ENCODE measurements at places on chromosomes 4 and X.

- no peak for DNase-seq
Observed at GRCh38 chrX:108090491-108091263, 665 bp downstream of the PSMD10 start.

DNA sequence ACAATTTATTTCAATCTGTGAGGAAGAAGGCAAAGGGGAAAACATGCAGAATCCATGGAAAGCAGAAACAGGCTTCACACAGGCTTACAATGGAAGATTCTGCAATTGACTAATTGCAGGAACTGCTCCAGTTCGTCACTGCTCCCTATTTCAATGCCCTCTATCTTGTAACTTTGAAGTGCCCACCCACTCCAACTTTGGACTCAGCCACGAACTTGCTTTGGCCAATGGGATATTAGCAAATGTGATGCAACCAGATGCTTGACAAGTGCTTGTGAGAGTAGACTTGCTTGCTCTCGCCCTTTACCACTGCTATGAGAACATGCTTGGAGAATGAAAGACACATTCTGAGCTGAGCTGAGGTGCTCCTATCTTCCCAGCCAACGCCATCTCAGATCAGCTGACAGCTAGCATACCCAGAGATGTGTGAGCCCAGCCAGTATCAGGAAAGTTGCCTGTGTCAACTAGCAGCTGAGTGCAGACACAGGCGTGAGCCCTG lies 105.7 kb upstream of the PTCHD1 start:
- DNase-seq, result no peak

GRCh38 chr4:183611210-183611830 lies 47.7 kb downstream of the RWDD4 start:
- no peak for DNase-seq

GRCh38 chrX:129737916-129738315 lies 863 bp upstream of the XPNPEP2 start:
- no peak for DNase-seq

DNA sequence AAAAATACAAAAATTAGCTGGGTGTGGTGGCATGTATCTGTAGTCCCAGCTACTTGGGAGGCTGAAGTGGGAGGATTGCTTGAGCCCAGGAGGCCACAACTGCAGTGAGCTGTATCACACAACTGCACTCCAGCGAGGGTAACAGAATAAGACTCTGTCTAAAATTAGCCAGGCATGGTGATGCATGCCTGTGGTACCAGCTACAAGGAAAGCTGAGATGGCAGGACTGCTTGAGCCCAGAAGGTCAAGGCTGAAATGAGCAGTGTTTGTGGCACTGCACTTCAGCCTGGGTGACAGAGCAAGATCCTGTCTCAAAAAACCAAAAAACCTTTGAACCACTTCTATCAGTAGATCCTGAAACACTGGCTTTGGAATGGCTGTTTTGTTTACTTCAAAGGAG lies 10.2 kb downstream of the GRSF1 start:
- DNase-seq, result no peak

DNA sequence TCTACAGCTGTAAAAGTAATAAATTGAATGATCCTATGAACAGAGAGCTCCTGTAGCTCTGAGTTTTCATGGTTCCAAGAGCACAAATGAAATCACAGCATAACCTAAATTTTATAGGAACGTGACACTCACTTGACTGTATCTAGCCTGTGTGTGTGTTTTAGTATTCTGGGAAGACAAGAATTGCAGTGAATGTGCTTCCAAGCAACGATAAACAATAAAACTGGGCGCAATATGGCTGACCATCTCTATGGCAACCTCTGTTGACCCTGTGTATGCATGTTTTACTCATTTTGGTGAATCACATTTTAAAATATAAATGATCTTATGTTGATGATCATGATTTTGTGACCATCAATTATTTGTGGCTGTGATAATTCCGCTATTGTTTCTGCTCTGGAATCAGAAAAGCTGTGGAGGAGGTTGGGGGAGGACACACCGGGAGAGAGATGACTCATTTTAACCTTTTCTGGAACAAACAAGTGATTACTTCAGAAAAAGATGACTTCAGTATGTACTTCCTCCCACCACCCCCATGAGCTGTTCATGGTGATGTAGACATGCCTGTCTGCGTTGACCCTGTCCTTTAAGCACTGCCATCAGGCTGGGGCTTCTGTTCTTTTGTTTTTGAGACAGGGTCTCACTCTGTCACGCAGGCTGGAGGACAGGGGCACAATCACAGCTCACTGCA lies 31.8 kb downstream of the USP11 start:
- no peak for DNase-seq

- DNase-seq, result no peak
Observed at GRCh38 chr4:23857367-23857959, 32.4 kb downstream of the PPARGC1A start.

DNA sequence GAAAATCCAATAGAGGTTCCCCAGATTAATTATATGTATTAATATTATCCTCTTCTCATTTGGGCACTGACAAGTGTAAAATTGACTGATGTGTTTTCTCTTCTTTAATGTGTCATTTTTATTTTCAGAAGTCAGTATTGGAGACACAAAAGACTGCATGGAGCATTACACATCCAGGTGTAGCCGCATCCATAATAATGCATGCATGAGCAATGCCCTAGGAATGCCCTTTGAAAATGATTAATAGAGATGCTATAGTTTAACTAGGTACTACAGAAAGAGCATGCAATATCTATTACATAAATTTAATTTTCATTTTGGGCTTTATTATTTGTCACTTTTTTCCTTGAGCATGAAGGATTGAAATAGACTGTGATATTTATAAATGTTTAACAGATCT lies 509.9 kb downstream of the SPOCK3 start:
- no peak for DNase-seq

DNA sequence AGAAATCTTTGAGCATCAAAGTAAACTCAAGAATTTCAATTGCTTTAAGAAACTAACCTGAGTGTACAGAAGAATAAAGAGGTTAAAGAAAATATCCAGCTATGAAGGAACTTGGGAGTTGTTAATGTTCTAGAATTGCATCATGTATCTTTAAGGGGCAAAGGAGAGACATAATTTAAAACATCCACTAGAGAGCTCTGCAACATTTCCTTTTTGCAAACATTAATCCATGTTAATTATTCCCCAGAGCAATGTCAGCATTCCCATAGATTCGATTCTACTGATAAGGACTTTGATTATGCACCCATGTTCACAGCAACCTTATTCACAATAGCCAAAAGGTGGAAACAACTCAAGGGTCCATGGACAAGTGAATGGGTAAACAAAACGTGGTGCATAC lies 80.2 kb upstream of the SORBS2 start:
- no peak for DNase-seq

- no peak for DNase-seq
Observed at GRCh38 chr4:11698846-11699590, 270.3 kb upstream of the HS3ST1 start.

DNA sequence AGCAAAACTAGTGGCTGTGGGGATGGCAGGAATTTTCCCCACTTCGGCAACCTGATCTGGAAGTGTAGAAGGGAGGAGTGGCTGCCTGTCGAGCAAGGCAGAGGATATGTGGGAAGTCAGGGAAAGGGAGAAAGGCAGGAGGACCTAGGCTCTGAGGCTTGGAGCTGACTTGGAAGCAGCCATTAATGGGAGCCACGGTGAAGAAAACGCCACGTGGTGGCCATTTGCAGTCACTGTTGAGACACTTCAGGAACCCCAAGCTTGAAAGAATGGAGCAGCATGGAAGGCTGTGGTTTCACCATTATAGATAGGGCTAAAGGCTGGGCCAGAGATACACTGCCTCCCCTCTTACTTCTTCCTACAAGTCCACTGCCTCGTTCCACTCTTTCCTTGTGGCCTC lies 41.8 kb upstream of the MAML3 start:
- DNase-seq, result no peak

DNA sequence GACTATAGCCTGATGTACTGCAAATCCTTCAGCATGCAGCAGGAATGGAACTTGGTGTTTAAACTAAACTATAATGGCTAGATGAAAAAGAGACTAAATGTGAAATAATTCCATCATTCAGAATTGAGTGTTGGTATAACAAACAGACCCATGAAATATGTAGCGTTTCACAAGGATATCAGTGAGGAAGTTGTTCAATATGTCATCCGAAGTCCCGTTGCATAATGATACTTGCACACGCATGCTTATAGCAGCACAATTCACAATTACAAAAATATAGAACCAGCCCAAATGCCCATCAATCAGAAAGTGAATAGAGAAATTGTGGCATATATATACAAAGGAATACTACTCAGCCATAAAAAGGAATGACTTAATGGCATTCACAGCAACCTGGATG lies 20.4 kb downstream of the MECP2 start:
- no peak for DNase-seq

DNA sequence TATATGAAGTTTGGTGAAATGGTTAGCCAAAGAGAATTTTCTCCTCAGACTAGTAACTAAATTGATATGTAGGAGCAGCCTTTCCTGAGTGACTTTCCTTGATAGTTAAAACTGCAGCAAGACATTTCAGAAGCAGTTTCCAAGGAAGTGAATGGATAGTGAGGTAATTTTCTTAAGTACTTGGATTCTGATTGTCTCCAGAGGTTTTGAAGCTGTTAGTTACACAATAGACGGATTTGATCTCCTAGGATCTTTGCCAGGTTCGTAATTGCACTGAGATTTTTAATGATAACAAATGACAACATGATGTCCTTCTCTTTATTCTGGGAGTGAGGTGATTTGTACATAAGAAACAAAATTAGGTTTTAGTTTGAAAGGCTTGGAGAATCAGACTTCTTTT lies 29.2 kb downstream of the PRRG1 start:
- no peak for DNase-seq

- DNase-seq, result no peak
Observed at GRCh38 chrX:9258421-9259104, 206.3 kb upstream of the TBL1X start.

GRCh38 chr4:99633772-99634171 lies 23.9 kb downstream of the C4orf54 start:
- no peak for DNase-seq

GRCh38 chrX:19673375-19674040 lies 158.2 kb upstream of the MAP3K15 start:
- peak; percentile 58 for DNase-seq

DNA sequence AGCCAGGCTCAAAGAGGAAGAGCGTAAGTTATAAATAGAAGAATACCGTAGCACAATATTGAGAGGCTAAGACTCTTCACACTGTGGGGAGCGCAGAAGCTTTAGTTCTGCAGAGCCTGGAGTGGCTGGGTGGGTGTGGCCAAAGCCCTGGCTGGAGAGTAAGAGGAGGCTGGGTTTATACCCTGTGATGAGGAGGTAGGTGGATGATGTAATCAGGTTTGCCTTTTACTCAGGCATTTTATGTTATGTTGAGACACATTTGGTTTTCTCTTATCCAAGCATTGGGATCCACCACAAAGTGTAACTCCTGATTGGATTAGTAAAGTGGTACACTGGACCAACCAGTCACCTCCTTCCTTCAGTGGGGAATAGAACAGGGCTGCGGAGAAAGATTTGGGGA lies 13.9 kb downstream of the CDS1 start:
- DNase-seq, result no peak

- no peak for DNase-seq
Observed at GRCh38 chr4:9875516-9875915, 94.1 kb downstream of the DRD5 start.

- DNase-seq, result no peak
Observed at GRCh38 chr4:73867783-73868182, 1.4 kb upstream of the CXCL1 start.

GRCh38 chr4:25427871-25428270 lies 50.8 kb downstream of the ANAPC4 start:
- DNase-seq, result no peak

GRCh38 chrX:74242050-74242449 lies 61.9 kb upstream of the ZCCHC13 start:
- DNase-seq, result no peak

GRCh38 chr4:99763635-99764101 lies 53.0 kb upstream of the DAPP1 start:
- DNase-seq, result no peak

DNA sequence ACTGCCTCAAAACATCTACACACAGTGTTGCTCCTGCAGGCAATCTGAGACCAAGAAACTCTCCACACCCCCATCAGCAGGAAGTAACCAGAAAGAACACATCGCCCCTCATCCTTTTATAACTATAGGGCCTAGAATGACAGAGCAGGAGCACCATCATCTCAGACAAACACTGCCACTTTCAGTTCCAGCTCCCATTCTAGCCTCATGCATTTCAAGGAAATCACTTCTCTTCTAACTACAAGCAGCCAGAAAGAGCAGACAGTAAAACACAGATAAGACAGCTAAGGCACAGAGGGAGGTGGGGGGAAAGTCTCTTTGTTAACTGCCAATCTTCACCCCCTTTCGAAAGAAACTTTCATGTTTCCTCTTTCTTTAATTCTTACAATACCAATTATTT lies 102.6 kb upstream of the TENT5D start:
- DNase-seq, result no peak

- no peak for DNase-seq
Observed at GRCh38 chr4:65559270-65559669, 111.0 kb downstream of the EPHA5 start.

DNA sequence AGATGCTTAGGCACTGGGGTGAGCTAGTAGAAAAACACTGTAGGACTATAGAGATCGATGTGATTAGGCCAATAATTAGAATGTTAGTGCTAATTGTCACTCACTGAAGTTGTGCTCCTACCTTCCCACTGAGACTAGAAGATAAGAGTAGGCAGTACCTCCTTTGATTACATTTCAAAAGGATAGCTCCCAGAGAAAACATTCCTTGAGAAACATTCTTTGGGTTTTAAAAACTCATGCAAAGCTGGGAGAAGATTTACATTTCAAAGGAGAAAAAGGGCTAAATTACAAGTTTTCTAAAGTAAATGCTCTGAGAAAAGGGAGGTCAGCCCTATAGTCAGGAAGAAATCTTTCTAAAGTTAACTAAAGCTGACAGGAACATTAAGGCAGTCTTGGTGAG lies 860.3 kb upstream of the NDST4 start:
- no peak for DNase-seq

DNA sequence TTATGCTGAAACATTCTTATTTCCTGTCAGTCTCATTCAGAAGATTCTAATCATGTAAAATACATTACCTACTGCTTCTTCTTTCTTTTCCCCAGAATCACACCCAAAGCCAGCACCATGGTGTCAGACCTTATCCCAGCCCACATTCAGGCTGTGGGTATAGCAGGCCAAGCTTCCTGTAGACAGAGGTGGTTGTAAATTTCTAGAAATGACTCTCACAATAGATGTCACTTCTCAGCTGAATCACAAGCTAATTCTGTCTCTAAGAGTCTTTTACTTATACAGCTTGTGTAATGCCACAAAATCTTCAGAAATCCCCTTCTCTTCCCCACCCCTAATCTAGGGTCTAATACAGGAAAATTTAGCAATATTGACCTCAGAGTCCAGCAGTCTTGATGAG lies 239.6 kb downstream of the PARM1 start:
- no peak for DNase-seq

GRCh38 chr4:173415885-173416653 lies 17.2 kb upstream of the SCRG1 start:
- no peak for DNase-seq

Measured in right forelimb (tissue), 1 donor.